ENCODE measurements at places on chromosomes 16 and 17.

DNA sequence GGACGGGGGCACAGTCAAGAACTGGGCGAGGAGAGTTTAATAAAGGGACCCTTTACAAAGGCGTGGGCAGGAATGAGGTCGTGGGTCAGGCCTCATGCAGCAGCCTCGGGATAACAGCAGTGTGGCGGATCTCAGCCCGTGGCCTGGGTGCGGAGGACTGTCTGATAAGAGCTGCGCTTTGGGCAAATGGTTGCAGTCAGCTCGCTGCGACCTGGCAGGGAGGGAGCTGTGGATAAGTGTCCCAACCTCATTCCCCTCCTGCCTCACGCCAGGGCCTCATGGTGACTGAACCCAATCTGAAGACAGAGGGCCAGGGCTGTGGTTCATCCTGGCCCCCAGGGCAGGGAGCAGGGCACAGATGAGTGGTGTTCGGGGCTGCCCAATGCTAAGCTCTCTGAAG, 13.6 kb downstream of the SMTNL2 start:
- DNase-seq: no peak

GRCh38 chr17:31857920-31858641, 963 bp downstream of the COPRS start:
- no peak for DNase-seq

DNA sequence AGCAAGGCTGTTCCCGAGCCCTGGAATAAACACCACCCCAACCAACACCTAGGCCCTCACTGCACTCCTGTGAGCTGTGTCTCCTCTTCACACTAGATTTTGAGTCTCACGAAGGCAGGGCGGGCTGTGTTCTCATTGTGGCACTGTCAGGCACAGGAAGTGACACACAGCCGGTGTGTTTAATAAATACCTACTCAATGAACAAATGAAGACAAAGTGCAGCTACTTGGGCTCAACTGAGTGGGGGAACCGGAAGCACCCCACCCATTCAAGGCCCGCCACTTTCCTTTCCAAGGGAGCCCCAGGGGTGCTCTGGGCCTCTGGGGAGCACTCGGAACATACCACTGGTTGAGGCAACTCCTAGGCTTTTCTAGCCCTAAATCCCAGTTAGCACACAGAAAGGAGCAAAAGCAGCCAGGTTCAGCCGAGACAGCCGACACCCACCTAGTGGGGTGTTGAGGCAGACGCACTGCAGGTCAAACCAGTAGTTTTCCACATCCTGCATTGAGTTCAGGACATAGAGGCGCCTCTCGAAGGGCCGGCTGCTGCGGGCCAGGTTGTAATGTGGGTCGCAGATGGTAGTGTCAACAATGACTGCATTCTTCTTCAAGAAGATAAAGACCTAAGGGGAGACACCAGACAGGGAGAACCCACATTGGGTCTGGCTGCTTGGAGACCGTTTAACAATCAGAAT, 57.7 kb downstream of the GTF3C1 start:
- no peak for DNase-seq

DNA sequence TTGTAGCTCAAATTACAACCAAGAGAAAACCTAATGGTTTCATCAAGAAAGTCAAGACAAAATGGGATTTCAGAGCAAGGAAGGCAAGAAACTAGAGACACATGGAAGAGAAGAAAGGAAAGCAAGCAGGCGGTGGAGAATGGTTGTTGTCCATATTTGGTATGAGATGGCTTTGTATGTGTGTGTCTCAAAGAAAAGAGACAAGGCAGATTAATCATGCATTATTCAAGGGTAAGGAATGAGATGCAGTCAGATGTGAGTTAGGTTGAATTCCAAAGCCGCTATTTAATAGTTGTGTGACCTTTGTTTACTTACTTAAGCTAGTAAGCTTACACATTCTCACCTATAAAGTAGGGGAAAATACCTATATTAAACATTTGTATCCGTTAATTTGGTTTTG, 1029.6 kb downstream of the CDH11 start:
- DNase-seq: no peak

GRCh38 chr17:8153957-8154607, 1.9 kb upstream of the PER1 start:
- DNase-seq: peak; percentile 53

- no peak for DNase-seq
Measured at GRCh38 chr17:28622186-28622585, 8.2 kb upstream of the RSKR start.

- no peak for DNase-seq
Measured at GRCh38 chr17:5557485-5557884, 26.8 kb downstream of the NLRP1 start.

DNA sequence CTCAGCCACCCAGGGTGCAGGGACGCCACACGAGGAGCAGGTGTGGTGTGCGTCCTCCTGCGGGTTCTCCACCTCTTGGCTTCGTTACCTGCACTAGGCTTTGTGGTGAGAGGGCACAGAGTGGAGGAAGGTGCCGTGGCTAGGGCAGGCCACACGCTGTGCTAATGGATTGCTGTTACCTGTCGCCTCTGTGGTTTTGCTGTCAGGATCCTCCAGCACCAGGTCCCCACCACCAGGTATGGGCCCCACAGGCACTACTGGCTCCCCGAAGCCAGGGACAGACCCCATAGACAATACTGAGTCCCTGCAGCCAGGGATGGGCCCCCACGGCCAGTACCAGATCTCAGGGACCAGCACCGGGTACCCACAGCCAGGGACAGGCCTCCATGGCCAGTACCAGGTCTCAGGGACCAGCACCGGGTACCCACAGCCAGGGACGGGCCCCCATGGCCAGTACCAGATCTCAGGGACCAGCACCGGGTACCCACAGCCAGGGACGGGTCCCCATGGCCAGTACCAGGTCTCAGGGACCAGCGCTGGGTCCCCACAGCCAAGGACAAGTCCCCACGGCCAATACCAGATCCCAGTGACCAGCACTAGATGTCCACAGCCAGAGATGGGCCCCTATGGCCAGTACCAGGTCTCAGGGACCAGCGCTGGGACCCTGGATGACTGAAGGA, 315.6 kb downstream of the SEC14L1 start:
- DNase-seq: no peak

DNA sequence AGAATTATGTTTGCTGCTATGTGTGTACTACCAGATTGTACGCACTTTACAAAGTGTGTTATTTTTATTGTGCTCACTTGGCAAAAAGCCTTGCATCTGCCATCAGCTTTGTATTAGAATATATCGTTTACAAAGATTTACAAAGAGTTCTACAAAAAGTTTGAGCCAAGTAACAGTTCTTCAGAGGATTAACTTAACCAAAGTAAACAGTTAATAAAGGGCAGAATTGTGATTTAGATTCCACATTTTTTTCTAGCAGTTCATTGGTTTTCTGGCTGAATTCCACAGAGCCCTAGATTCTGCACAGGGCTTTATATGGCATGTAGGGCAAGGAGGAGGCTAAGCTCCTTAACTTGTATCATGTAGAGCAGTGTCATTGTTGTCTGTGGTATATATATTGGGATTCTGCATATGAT, 29.4 kb downstream of the UTP18 start:
- no peak for DNase-seq

- DNase-seq: no peak
Measured at GRCh38 chr17:35543856-35544255, 6.4 kb upstream of the SLFN12L start.

DNA sequence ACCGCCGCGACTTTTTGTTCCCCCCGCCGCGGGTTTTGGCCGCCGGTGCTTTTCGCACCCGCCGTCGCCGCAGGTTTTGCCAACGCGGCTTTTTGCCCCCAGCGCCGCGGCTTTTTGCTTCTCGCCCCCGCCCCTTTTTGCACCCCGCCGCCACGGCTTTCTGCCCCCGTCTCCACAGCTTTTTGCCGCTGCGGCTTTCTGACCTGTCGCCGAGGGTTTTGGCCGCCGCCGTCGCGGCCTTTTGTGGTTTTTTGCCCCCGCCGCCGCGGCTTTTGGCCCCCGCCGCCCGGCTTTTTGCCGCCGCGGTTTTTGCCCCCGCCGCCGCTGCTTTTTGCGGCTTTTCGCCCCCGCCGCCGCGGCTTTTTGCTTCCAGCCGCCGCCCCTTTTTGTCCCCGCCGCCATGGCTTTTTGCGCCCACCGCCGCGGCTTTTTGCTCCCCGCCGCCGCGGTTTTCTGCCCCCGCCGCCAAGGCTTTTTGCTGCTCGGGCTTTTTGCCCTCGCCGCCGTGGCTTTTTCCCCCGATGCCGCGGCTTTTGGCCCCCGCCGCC, 151.1 kb downstream of the KCNJ18 start:
- DNase-seq: no peak

GRCh38 chr16:68416057-68417046, 32.0 kb downstream of the SMPD3 start:
- no peak for DNase-seq

DNA sequence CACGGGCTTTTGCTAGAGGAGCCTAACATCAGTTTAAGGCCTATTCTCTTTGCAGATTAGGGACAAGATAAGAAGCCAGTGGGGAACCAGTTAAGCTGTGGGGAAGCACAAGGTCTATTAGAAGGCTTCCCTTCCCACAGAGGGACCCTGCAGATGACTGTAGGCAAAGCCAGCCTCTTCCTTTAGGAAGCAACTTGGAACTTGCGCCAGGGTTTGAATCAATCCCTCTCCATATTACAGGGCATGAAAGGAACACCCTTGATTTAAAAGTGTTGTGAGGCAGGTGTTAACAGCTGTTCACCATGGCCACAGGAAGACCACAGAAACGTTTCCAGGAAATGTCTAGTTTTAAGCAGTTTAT, 77.3 kb downstream of the RPTOR start:
- DNase-seq: no peak

DNA sequence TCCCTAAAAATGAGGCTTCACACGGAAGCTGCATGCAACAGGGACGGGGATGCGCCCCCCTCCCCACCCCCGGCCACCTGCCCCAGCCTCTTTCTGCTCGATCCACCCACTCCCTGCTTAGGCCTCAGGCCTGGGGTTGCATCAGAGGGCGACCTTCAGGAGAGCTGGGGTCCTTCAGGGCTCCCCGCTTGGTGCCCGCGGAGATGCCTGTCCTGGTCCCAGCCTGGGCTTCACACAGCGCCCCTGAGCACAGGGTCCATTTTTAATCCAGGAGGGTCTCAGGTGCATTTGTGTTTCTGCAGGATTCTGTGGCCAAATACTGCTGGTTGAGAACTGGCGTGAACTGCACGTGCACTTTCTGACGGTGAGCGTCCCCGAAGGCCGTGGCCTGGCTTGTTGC, 7.4 kb upstream of the APRT start:
- DNase-seq: no peak

- DNase-seq: no peak
Measured at GRCh38 chr16:23867566-23867965, 31.8 kb downstream of the PRKCB start.

GRCh38 chr16:85029408-85029784, 1.8 kb downstream of the KIAA0513 start:
- DNase-seq: peak; percentile 6

- DNase-seq: no peak
Measured at GRCh38 chr16:84098939-84099338, 17.8 kb downstream of the MBTPS1 start.

DNA sequence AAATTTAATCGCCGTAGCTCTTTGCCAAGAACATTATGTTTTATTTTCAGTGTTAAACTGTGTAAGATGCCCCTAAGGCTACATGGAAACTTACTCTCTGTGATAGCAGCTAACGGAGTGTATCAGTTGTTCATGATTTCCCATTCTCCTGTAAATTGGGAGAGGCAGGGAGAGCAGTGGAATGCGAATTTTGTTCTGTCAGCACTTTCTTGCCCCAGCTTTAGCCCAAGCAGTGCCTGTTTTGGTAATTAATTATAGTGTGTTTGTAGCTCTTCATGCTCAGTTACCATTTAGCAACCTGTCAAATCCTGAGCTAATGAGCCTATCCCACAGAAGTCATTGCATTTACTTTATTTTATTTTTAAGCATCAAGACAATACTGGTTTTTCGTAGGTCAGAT, 475.1 kb upstream of the RBFOX1 start:
- DNase-seq: no peak

GRCh38 chr17:57751348-57751971, 6.4 kb upstream of the CCDC182 start:
- DNase-seq: peak; percentile 59

GRCh38 chr16:22624038-22624799, 113.5 kb downstream of the NPIPB5 start:
- no peak for DNase-seq

GRCh38 chr17:32992321-32993033, 830 bp downstream of the SPACA3 start:
- DNase-seq: no peak

GRCh38 chr17:78040440-78041385, 82.2 kb downstream of the TNRC6C start:
- DNase-seq: no peak

DNA sequence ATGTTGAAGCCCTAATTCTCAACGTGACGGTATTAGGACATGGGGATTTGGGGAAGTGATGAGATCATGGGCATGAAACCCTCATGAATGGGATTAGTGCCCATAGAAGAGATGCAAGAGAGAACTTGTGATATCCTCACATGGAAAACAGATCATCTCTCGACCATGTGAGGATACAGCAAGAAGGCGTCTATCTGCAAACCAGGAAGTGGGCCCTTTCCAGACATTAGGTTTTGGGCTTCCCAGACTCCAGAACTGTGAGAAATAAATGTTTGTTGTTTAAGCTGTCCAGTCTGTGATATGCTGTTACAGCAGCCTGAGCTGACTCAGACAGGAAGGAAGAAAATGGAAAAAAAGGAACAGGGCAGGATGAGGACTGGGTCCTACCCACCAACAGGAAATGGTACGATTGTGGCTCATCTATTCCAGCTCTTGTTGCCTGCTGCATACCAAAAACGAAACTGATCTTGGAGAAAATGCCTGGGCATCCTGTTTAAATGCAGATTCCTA, 21.9 kb upstream of the SSTR2 start:
- peak; percentile 97 for DNase-seq

GRCh38 chr17:34556931-34557330, 22.5 kb upstream of the TMEM132E start:
- DNase-seq: no peak

- no peak for DNase-seq
Measured at GRCh38 chr17:75834279-75834920, 9.8 kb downstream of the UNC13D start.

GRCh38 chr17:57091186-57091618, 6.2 kb downstream of the AKAP1 start:
- DNase-seq: no peak

DNA sequence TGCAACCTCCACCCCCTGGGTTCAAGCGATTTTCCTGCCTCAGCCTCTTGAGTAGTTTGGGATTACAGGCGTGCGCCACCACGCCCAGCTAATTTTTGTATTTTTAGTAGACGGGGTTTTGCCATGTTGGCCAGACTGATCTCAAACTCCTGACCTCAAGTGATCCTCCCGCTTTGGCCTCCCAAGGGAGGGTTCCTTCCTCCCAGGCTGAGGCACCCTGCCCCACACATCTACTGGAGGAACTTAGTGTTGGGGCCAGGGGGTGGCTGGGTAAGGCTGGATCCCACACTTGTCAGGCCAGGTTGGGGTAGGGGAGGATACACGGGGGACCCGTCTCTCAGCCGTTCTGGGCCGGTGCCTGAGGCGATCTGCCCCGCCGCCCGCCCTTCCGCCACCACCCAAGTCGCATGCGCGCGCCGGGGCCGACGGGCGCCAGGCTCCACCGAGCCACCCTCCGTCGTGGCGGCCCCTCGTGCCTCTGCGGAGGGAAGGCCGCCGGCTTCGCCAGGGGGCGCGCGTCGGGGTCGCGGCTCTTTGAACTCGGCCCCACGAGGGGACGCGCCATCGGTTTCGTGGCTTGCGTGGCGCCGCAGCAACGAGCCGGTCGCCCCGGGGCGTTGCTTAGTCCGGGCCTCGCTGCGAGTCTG, 15.9 kb downstream of the GRB7 start:
- DNase-seq: peak; percentile 49
